ENCODE measurements at places on chromosomes 2 and 18.

GRCh38 chr2:240626531-240627300 is 1.4 kb downstream of the GPR35 start:
- DNase-seq: peak; percentile 74

- DNase-seq: no peak
Observed at GRCh38 chr18:24388957-24389356, 8.7 kb downstream of the OSBPL1A start.

GRCh38 chr18:2914881-2915240 is 68.1 kb downstream of the EMILIN2 start:
- DNase-seq: no peak

DNA sequence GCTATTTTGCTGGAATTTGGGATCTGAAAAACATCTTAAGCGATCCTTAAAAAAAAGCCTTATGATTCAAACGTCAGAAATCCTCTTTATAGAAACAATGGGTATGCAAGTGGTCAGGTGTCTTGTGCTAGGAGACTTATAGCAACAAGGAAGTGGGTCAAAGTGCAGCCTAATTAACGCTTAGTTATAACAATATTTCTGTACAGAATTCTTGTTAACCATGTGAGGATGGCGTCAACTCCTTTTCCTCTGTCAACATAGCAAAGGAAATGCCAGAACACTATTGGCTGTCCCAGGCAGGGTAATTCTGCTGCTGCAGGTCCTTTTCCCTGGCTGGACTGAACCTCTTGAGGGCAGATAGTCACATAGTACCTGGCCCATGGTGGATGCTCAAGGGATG is 189.4 kb downstream of the MSH2 start:
- no peak for DNase-seq

DNA sequence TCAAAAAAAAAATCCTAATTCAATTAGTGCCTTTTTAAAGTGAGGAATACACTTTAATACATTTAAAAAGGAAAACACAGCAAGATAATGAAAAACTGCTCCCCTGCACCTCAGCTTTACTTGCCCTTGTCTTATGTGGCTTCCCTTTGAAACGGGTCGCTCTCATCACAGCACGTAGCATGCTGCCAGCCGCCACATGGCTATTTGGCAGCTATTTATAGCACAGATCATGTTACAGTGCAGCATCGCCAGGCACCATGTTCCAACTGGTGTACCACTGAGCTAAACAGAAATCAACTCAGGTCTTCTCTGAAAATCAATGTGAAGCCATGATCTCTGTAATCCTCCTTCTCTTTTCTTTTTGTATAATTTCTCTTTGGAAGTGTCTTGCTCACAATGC is 65.1 kb downstream of the TMEM182 start:
- DNase-seq: no peak

Measured in Peyer's patch (tissue), 4 donors.